Occipital lobe (tissue), 3 donors: ENCODE measurements at places on chromosomes 3 and 15.

- DNase-seq: peak; percentile 57
These were observed 92.6 kb upstream of the ZBTB20 start for GRCh38 chr3:115239717-115240116.

DNA sequence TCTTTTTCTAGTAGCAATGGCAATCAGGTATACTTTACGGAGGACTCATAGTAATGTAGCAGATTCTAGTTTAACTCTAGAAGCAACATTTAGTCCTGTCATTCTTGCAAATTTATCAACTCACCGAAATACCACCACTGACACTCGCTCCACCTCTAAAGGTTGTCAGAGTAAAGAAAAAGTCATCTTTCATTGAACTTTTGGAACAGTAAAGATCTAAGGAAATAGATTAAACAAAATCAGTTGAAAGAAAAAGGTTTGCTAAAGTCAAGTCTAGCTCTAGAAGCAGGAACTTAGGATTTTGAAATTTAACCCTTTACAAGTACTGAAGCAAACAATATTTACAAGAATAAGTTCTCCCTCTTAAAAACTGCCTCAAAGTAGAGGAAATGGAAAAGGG is 8.7 kb downstream of the ATP8B4 start:
- no peak for DNase-seq

- no peak for DNase-seq
These were observed 160.4 kb upstream of the SLC2A2 start for GRCh38 chr3:171186817-171187500.

DNA sequence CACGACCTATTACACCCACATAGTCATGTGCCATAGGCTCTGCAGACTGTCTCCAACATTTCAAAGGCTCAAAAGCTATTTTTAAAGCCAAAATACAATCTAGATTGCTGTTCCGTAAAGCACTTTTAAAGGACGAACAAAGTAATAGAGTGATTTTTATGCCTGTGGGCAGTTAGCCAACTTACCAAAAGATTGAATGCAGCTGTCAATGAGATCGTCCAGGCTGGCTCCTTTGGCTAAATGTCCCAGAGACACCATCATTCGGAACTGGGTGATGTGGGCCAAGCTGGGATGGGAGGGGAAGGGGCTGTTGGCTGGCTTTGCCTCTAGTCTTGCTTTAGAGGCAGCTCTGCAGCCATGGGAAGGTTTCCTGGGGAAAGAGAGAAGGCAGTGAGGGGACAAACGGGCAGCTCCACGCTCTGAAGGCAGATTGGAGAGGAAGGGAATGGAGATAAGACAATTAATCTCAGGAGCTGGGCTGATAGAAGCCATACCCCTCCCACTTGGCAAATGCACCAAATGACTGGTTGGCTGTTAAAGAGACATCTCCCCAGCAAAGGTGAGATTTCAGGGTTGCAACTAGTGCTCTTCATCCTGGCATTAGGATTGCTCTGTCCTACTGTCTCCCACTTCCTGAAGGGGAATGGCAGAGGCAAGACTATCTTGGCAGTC is 4.8 kb downstream of the RASGRP1 start:
- DNase-seq: no peak

- DNase-seq: no peak
These were observed 1.4 kb downstream of the AEN start for GRCh38 chr15:88622605-88622975.

DNA sequence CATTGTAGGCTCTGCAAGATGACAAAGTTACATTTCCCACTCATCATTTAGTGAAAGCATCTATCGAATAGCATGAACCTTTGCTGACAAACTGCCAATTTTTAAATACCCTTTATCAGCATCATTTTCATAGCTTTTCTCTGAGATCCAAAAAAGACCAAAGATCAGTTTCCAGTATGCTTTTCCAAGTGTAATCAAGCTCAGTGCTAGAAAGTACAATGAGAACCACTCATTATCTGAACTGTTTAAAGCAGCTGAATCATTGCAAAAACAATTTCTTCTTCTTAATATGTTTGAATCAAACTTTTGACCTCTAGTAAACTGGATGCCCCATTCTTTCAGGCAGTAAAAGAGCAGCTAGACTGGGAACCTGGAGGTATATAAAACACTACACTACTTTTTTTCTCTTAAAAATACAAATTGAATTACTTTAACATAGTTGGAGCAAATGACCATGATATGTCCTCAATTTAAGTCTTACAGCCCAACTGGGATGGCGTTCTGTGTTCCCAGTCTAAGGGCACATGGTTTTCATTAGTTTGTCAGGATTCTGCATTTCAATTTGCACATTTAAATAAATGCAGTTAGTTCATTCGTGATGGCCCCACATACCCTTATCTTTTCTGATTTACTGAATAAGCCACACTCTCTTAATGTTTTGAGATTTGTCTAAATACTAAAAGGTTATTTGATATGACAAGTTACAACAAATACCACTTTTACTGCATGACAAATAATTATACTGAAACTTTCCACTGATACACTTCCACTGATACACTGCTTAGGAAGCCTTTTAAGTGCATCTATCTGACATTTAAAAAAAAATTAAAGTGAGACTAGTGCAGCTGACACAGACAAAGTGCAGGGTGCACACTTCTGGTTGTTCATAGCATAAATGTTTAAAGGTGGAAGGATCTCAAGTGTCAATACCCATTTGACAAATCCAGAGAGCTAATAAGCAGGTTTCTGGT is 146.0 kb upstream of the FRMD4B start:
- no peak for DNase-seq

GRCh38 chr3:15382405-15382923 is 44.9 kb downstream of the METTL6 start:
- DNase-seq: no peak

- DNase-seq: no peak
These were observed 157.5 kb upstream of the HES1 start for GRCh38 chr3:193978486-193978885.

GRCh38 chr3:25768851-25769250 is 14.4 kb downstream of the NGLY1 start:
- DNase-seq: no peak

GRCh38 chr3:112047264-112047663 is 12.7 kb downstream of the TMPRSS7 start:
- no peak for DNase-seq

- DNase-seq: no peak
These were observed at the start of gene CCK for GRCh38 chr3:42266085-42266484. Gene CCK (minus strand): TSS chr3:42266185. CDS start chr3:42263630, 2,555 bp downstream.

- DNase-seq: no peak
These were observed 118.1 kb downstream of the FBLN2 start for GRCh38 chr3:13666781-13667709.

DNA sequence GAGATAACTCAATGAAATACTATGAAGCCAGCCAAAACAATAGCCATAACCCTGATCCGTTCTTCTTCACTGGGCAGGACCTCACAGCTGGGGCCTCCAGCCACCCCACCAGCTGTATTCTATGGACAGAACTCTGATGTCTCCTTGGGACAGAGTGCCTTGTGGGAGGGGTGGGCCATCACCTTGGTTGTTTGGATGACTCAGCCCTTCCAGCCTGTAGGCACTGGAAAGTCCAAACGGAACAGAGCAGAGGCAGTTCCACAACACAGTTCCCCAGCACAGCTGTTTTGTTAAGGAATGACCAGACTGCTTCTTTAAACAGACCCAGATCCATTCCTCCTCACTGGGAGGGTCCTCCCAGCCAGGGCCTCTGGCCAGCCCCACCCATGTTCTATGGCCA is 31.9 kb upstream of the ZBED2 start:
- DNase-seq: no peak

- DNase-seq: no peak
These were observed 72.6 kb upstream of the RORA start for GRCh38 chr15:61301701-61302100.

DNA sequence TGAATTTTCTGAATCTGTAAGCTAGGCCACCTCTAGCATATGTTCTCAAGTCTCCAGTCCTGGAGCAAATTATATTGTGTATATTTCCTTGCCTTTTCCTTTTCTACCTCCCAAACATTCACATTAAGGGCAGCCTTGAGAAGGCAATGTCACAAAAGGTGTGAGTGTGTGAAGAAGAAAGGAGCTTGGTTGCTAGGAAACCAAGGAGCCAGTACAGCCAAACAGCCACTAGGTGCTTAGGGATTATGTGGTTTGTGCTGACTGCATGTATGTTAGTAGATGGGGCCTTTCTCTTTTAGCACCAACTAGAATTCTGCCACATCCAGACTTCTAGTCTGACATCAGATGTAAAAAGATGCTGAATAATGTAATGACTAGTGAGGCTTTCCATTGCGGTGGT is 118.8 kb upstream of the DAZL start:
- DNase-seq: no peak

- no peak for DNase-seq
These were observed 3.9 kb downstream of the AEN start for GRCh38 chr15:88624971-88625490.

- no peak for DNase-seq
These were observed 10.0 kb downstream of the C3orf52 start for GRCh38 chr3:112096176-112096575.

- no peak for DNase-seq
These were observed 49.5 kb downstream of the HEG1 start for GRCh38 chr3:125006291-125006731.
